ENCODE measurements at places on chromosomes 7 and 10. TPM values are rescaled to one million over a fixed set of nuclear protein-coding genes. Genes with fewer than 3 reads are reported as not detected.

- no peak for DNase-seq
These were observed 1.6 kb upstream of the ORAI2 start for GRCh38 chr7:102431617-102432298.

DNA sequence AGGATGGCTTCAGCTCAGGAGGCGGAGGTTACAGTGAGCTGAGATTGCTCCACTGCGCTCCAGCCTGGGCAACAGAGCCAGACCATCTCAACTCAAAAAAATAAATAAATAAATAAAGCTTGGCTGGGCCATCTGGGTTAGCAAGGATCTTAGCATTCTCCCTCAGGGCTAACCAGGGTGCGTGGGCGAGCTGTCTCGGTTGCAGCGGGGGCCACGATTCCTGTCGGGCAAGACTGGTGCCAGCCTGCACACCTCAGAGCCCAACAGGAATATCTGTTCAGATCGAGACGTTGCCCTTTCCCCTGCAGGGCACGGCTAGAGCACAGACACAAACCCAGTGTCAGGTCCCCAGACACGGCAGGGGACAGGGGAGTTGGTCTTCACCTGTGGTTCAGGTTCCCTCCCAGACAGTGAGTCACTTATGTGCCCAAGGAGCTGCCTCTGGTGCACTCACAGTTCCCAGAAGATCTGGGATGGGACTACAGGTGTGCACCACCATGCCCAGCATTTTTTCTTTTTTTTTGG is 75.5 kb upstream of the GTF2I start:
- no peak for DNase-seq

GRCh38 chr10:422241-422640 is 267.2 kb downstream of the DIP2C start:
- DNase-seq = no peak

GRCh38 chr10:62433901-62434300 is 59.7 kb downstream of the ZNF365 start:
- no peak for DNase-seq

GRCh38 chr10:50605951-50606270 is 17.8 kb downstream of the SGMS1 start:
- no peak for DNase-seq

GRCh38 chr10:79505829-79506228 is 6.5 kb upstream of the EIF5AL1 start:
- DNase-seq = no peak

DNA sequence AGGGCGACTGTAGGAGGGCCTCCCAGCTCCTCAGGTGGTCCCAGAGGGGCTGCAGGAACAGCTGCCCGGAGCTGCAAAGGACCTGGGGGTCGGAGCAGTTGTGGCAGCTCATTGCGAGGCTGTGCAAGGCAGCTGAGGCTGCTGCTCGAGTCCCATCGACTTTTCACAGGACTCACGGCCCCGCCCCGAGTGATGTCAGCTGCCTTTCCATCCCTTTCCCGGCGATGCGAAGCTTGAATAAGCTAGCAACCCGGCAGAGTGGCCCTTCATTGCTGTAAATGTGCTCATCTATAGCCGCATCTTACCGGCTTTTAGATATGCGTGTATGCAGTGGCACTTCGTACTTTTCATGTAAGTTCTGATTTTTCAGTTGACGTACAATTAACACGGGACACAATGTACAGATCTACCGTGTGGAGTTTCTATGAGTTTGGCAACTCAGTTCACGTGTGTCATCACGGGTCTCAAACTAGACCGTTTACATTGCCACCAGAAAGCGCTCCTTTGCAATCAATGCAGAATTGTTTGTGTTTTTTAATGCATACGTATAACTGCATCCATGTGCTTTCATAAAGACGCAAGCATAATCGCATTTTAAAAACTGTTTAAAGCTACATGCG is at the start of gene CH25H:
CH25H (minus strand) TSS at position 137 of the 620 bp plus-strand sequence; CDS start at position 112, 25 bp downstream.
- DNase-seq = peak; percentile 53

DNA sequence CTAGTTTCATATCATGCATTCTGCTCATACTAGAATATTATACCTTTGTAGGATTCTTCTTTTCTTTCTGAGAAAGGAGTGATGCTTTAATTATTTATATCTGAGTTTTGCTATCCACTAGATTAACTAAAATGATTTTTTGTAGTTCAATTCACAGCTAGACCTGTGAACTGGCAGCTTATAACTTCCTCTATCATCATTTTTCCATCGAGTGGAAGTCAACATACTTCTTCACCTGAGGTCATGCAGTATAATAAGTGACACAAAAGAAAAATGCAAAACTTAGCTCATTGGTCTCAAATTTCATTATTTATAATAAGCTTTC is 8.0 kb downstream of the LRRN3 start:
- no peak for DNase-seq

- no peak for DNase-seq
These were observed 106.0 kb downstream of the BMS1 start for GRCh38 chr10:42888504-42889095.

DNA sequence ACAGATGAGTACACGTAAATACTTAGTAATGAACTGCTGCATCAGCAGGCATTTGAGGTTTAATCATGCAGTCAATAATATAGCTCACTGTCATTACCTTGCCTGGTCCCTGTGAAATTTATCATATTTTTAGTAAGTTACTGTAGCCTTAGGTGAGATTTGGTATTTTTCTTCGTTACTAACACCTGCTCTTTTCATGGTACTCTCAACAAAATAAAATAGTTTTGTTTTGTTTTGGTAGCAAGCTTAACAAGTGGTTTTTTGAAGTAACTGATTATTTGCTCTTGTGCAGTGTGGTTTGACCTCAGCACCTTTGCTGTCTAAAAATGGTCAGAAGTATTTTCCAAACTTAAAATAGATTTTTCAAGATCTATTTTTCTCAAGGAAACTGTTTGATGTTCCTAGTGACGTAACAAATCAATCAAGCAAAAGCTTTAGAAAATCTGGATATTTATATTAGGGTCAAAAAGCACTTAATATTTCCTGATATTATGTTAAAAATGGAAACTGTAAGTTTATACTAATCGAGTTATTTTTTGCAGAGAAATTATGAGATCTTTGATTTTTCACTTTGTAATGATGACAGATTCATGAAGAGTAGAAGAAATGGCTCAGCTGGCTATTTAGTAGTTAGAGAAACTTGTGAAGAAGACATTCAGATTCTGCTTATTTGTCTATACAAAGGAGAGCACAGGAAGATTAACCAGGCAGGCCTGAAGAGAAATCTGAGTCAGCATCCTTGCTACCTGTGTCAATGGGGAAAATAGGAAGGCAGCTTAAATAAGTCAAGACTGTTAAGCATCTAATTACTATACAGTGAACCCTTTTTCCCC is 21.0 kb upstream of the RPA3 start:
- no peak for DNase-seq

The OR2A42 gene
- polyA plus RNA-seq = 2.0 TPM

The CD36 gene
- polyA plus RNA-seq = 40.3 TPM

The POLR2J gene
- 38.4 TPM for polyA plus RNA-seq

The FFAR4 gene
- polyA plus RNA-seq = 0.08 TPM

The FRAT1 gene
- 2.9 TPM for polyA plus RNA-seq

The MEOX2 gene
- polyA plus RNA-seq = 3.6 TPM

The PTN gene
- 111 TPM for polyA plus RNA-seq

The HOXA1 gene
- polyA plus RNA-seq = 4.0 TPM

The GSTO1 gene
- polyA plus RNA-seq = 101 TPM
